ENCODE measurements at places on chromosomes 5 and 9. TPM values are rescaled to one million over a fixed set of nuclear protein-coding genes. Genes with fewer than 3 reads are reported as not detected.

DNA sequence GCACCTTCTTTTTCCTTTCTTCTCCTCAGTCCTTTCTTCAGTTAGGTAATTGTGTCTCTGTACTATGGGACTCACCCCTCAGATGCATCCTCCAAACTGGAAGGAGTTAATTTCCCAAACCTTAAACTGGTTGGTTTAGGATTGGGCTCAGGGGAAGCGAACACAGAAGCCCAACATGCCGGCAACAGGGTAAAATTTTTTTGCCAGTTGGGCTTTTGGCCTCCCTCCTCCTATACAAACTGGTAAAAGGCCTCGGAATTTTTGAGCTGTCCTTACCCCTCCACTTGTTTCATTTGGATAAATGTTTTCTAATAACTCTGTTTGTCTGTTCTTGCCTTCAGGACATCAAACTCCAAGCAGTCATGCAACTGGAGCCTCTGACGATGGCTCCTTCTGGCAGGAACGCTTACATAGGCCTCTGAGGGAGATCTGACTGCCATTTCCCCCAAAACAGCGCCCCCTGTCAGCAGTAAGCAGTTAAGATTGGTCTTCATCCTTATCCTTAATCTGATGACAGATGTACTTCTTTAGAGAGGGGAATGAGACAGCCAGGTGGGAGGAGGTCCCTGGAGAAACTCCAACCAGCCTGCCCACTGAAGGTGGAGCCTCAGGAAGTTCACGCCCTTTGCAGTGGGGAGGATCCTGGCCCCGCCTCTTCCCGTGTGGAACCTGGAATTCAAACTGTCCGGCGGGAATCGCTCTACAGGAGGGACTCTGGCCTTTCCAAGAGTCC is 57.8 kb upstream of the SPINK5 start:
- no peak for DNase-seq

- peak; percentile 18 for DNase-seq
Measured at GRCh38 chr5:107372723-107373450, 297.9 kb downstream of the EFNA5 start.

- DNase-seq = peak; percentile 39
Measured at GRCh38 chr5:56569566-56569965, 245.8 kb upstream of the MAP3K1 start.

DNA sequence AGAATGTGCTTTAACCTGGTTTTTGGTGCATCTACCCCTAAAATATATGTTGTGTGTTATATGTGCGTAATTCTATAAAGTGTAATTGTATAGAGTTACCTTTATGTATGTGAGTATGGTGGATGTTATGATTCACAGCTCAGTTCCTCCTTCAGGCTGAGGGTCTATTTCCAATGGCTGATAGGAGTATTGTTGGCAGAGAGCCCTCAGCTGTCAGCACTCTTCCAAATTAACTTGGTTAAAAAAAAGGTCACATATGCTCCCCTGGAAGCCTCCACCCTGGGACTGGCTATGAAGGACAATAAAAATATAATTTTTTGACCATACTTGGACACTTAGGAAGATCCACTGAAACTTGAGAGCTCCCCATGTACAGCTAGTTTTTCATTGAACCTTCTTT is 250.4 kb upstream of the CDH12 start:
- no peak for DNase-seq

GRCh38 chr5:59873113-59873512 is 20.4 kb downstream of the PDE4D start:
- peak; percentile 50 for DNase-seq

DNA sequence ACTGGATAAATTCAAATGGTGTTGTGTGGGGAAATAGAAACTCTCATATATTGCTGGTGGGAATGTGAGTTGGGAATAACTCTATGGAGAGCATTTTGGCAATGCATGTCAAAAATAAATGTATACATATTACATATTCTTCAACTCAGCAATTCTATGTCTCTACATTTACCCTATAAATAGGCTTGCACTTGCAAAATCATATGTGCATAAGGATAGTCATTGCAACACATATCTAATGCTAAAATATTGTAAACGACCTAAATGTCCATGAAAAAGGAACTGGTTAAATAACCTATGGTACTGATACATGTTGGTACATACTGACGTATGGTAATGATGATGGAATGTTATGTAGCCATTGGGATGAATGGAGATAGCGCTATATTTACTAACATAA is 94.5 kb upstream of the CHD1 start:
- DNase-seq = no peak

DNA sequence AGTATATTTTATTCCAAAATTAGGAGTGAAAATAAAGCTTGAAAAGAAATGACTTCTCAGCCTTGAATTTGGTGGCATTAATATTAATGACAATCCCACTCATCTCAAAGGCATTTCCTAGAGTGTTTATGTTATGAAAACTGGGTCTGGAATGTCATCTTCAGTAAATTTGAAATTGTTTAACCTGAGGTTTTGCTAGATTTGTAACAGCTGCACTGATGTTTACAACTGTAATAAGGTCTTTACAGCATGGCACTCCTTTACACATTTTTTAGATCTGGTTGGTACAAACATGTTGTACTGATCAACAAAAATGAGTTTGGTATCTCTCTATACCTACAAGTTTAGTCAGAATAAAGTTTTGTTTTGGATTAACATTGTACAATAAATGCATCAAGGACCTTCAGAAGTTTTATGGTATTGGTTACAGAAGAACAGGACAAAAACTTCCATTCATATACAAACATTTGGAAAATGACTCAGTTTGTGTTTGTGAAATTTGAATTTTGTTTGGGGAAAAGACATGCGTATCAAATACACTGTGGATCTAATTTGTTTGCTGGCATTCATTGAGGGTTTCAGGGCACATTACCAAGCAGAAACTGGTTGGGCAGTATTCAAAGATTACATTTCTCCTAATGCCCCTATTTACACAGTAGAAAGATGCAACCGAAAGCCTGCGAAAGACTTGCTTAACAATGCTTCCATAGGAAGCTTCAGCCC is 11.6 kb downstream of the FANCC start:
- DNase-seq = peak; percentile 50

DNA sequence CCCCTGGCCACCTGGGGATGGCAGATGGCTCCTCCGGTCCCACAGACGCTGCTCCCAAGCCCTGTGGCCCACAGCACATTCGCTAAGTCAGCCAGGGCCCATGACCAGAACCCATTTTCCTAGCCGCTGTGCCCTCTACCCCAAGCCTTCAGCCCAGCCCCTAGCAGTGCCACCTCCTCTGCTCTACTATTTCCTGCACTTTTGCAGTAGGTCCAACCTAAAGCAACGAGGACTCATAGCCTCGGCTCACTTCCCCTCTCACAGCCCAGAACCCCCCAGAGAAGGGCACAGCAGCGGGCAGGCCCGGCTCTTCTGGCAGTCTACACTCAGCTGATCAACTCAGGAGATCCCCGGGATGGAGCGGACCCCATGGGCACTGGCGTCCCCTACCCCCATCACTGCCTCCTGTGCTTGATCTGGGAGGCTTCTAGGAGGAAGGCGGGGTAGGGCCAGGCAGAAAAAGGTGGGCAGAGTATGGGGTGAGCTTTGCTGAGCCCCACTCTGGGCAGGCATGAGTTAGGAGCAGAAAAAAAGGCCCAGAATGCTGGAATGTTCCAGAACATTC is 111.2 kb downstream of the ZNF354C start:
- DNase-seq = no peak

DNA sequence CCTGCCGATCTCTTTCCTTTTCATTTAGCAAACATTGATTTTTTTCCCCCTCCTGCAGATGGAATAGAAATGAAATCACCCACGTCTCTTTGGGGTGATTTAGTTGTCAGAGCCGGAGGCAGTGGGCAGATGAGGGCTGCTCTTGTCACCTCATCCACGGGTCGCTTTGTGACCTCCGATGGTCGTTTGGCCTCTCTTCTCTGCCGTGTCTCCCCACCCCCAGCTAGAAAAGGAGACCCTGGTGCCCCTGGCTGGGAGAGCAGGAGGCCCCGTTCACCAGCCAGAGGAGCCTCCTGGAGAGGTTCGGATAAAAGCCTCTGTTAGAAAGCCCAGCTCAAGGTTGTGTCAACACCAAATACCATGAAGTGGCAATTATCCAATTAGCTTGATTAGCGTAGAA is 21.6 kb upstream of the RXRA start:
- no peak for DNase-seq

GRCh38 chr9:105647595-105648349 is 14.5 kb upstream of the TAL2 start:
- no peak for DNase-seq

DNA sequence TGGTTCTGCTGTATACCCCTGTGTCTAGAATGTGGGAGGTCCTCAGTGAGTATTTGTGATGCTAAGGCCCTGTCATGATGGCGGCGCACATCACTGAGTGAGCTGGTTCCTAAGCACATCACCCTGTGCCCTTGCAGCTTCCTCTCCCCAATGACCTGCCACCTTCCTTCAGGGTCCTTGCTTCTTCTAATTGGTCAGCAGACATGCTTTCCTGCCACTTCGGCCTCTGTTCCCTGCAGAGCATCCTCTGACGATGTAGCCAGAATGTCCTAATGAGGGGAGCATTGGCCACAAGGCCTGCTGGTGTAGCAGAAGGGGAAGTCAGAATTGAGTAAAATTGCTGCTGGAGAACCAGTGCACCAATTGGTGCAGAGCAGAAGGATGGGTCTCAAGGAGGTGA is 31.1 kb upstream of the ANGPTL2 start:
- no peak for DNase-seq

GRCh38 chr5:166377756-166378155 is 1913.7 kb upstream of the WWC1 start:
- DNase-seq = no peak

DNA sequence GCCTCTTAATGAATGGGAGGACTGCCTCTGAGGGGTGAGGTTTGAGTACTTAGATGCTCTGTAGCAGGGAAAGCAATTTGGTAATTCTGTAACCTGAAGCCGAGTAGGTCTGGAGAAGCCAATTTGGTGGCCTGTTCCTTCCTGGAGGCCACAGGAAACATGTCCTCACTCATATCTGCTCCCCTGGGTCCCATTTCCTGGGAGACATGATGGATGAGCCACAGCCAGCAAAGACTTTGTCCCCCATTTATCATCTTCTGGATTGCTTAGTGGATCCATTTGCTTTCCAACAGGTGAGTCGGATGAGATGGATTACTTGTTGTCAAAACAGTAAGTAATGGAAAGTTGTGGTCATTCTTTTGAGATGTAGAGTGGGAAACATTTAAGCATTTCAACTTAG is 99.8 kb upstream of the KLF9 start:
- peak; percentile 25 for DNase-seq

- DNase-seq = peak; percentile 55
Measured at GRCh38 chr5:8730194-8730593, 815.7 kb downstream of the SEMA5A start.

- no peak for DNase-seq
Measured at GRCh38 chr9:77085416-77085815, 66.0 kb downstream of the FOXB2 start.

GRCh38 chr5:94632024-94632423 is 13.6 kb downstream of the SLF1 start:
- DNase-seq = no peak

GRCh38 chr5:168132241-168132641 is 159.2 kb upstream of the WWC1 start:
- DNase-seq = no peak

GRCh38 chr5:139251281-139251687 is 42.3 kb upstream of the MATR3 start:
- DNase-seq = no peak

GRCh38 chr5:148965511-148966265 is 97.2 kb downstream of the SH3TC2 start:
- peak; percentile 95 for DNase-seq

GRCh38 chr5:163245584-163245983 is 191.8 kb upstream of the CCNG1 start:
- DNase-seq = no peak

DNA sequence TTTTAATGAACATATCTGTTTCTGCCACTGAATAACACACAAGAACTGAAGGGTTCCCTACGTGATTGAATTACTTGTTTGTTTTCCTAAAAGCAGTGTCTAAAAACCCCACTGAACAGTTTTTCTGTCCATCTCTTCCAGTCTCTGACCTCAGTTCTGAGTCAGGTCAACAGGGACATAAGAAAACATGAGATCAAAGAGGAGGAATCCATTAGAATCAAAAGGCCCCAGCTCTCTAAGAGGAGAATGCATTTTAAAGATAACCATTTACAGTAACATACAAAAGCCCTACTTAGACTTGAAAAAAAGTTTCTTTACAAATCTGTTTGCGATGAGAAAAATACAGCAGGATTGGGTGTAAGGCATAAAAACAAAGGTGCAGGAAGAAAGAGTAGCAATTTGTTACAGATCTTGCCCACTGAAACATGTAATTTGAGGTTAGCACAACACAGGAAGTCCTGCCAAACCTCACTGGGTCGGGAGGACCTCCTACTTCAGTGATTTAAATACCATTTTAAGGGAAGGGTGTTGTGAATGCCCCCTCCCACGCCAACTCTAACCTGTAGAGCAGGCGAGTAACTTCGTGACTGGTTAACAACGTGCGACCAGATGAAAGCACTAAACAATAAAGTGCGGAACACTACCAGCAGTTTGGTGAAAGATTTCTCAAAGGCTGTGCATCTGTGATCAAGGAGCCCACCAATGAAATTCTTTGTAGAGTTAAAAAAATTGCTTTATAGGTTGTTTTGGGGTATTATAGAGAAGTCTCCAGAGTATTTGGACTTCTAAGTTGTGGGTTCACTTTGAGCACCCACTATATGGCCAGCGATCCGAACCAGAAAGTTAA is 1.3 kb downstream of the QSOX2 start:
- DNase-seq = no peak

DNA sequence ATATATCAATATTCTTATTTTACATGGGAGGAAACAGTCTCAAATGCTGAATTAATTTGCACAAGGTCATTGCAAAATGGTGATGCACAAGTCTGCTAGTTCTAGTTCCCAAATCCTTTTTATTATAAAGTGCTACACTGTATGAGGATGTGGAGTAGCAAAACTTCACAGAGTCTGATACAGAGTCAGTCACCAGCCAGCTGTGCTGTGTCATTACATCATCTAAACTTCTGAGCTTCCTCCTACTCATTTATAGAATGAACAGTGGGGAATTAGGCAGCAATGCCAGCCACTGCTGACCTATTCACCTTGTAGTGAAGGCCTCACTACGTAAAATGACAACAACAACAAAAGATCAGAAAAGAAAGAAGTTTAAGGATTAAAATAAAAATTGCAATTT is 357.8 kb downstream of the TMEM167A start:
- peak; percentile 60 for DNase-seq

- no peak for DNase-seq
Measured at GRCh38 chr5:159052401-159053011, 47.2 kb downstream of the EBF1 start.

GRCh38 chr5:126523818-126524510 is 71.1 kb downstream of the ALDH7A1 start:
- DNase-seq = no peak

GRCh38 chr5:144205141-144205551 is 34.5 kb downstream of the KCTD16 start:
- peak; percentile 44 for DNase-seq

GRCh38 chr9:126033956-126034355 is 286.8 kb downstream of the PBX3 start:
- DNase-seq = no peak

Gene ENTPD2
- under 0.01 TPM for total RNA-seq

Gene PRRX2
- 4.6 TPM for total RNA-seq

Gene OTP
- total RNA-seq = not detected

Gene GPSM1
- 54.2 TPM for total RNA-seq

Gene GDNF
- total RNA-seq = 0.83 TPM

Gene CXCL14
- total RNA-seq = 0.26 TPM

Gene PCDHGA12
- 13.7 TPM for total RNA-seq

Gene PCDHB12
- total RNA-seq = 0.26 TPM

Gene RFK
- total RNA-seq = 21.3 TPM

Gene SET
- 503 TPM for total RNA-seq

Gene FAM163B
- not detected for total RNA-seq

Gene IL31RA
- total RNA-seq = 2.6 TPM

Gene PAEP
- not detected for total RNA-seq

Gene WNK2
- under 0.01 TPM for total RNA-seq

Gene IRX2
- 0.33 TPM for total RNA-seq

Gene PCDHGA4
- 7.6 TPM for total RNA-seq

Gene SPATA6L
- 1.2 TPM for total RNA-seq
